ENCODE measurements at places on chromosomes 12 and 14.

GRCh38 chr12:115362339-115362976 lies 678.5 kb upstream of the TBX3 start:
- no peak for DNase-seq

DNA sequence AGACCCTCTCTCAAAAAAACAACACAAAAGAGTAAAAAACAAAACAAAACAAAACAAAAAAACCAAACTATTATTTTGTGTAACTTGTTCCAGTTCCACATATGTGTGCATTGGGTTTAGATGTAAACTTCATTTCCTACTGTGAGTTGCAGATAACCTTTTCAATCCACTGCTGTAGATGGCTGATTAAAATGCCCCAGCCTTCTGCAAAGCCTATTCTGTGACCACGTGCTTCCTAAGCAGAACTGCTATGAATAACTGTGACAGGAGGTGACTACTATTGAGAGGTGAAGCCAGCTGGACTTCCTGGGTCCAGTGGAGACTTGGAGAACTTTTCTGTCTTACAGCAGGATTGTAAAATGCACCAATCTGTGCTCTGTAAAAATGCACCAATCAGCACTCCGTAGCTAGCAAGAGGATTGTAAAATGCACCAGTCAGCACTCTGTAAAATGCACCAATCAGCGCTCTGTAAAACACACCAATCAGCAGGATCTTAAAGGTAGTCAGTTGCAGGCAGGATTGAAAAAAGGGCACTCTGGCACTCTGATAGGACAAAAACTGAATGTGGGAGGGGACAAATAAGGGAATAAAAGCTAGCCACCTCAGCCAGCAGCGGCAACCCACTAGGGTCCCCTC lies 10.3 kb upstream of the ELK3 start:
- DNase-seq = no peak

DNA sequence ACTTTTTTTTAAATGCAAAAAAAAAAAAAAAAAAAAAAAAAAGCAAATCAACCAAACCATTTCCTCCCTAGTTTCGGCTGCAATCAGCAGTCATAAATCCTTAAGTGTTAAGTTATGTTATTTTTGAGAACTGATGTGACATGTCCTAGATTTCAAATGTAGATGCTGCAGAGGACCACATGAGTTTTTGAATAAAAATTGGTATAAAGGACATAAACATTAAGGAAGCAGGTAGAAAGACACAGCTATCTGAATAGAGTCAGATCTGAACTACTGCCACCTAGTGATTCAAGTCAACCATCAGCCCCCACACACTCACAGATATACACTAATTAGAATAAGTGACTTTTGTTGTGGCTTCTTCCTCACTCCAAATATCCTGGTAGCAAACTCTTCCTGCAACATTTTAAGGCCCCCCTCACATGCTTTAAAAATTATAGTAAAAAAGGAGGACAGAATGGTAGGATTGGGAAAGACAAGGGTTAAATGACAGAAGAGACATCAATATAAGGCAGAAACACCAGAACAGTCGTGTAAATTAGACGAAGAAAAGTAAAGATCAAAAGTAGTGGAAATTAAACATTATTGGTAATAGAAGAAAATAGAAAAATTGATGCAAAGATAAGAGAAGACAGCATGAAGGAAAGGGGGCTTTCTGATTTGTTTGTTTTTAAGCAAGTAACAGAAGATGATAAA lies 394.5 kb upstream of the ATP2B1 start:
- DNase-seq = no peak

DNA sequence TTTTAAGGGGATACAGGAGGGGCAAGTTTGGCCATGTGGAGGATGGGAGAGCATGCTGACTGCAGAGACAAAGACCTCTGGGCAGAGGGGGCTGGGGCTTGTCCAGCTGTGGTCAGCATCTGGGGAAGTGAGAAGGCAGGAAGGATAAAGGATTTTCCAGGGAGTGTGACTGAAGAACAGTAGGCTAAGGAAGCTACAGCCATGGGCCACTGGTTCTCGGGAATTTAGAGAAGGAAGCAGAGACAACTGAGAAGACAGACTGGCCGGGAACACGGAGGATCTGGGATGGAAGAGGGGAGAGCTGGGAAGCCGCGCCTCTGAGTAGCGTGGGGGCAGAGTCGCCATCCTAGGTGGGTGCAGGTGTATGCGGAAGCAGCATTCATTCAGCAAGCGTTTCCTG lies 7.0 kb upstream of the PGAM5 start:
- DNase-seq = no peak

DNA sequence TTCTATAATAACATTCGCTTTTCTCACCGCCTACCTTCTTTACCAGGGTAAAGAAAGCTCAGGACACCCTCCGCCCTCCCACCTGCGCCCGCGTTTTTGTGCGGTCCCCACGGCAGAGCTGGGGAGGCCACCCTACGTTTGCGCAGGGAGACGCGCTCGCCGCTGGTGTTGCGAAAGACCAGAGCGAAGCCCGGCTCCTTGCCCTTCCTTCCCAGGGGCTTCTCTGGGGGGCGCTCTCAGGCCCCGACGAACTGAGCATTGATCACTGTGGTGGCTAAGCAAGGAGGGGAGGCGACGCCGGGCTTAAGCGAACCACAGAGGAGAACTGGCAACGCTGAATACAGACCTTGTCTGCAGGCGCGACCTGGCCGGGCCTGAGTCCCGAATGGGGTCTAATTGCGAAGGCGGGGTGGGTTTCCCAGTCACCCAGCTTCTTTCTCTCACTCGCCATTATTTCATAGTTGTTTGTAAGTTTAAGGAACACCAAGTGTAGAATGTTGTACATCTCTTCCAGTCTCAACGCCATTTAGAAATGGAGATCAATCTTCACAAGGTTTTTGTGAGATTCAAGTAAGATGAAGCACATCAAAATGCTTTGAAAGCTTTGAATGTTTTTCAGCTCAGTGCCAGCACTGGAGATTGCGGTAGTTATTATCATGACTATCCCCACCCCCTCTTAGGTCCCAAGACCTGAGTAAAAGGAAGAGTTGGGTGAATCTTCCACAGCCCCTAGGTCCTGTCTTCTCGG lies 1.7 kb upstream of the NKX2-1 start:
- DNase-seq = no peak

Data from esophagus squamous epithelium (tissue), 5 donors.